GM13976 (cell line): ENCODE measurements at places on chromosomes 5 and 9.

GRCh38 chr9:94860678-94861588 is 134.4 kb downstream of the AOPEP start:
- DNase-seq = peak; percentile 78

DNA sequence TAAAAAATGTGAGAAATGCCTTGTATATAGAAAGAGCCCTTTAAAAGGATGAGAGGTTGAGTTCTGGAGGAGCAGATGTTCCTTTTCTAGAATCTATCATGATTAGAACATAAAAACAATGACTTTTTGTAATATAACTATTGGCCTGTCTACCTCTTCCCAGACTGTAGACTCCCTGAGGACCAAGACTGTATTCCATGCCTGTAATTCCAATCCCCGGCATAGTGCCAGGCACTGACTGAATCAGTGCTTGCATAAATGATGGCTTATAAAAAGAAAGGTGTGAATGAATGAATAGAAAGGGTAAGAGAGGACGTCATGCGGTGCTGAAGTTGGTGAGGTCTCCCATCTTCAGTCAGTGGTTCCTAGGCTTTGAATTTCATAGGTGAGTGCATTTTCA is 92.6 kb upstream of the GDNF start:
- no peak for DNase-seq

DNA sequence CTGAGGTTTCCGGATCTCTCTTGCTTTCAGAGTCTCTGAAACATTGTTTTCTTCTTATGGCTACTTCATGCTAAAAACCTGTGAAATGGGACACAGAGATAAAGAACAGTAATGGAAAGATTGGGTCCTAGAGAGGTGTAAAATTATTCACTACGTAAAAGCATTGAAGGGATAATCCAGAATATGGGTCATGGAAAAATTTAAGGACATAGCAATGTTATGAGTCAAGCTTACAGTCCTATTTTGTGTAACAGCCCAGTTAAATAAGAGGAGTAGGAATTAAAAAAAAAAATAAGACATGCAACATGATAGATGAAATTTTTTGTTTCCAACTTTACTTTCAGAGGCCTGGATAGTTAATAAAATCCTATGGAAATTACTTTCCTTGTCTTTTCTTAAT is 61.9 kb upstream of the ELL2 start:
- no peak for DNase-seq

GRCh38 chr5:137398154-137398553 is 101.0 kb downstream of the SPOCK1 start:
- no peak for DNase-seq

DNA sequence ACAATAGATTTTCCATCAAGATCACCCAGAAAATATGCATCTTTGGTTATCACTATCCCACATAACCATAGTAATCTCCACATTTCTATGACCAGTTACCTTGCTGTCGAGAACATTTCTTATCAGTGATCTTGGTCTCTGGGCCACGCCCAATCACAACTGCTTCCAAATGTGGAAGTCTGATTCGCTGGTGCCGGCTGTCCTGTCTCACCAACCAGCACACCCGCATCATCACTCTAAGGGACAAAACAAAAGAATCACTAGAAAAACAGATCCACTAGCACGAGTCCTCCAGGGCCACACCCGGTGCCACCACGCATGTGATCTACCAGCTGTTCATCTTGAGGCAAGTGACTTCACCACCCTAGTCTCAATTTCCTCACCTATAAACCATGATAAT is 11.8 kb downstream of the APTX start:
- DNase-seq = no peak

- DNase-seq = no peak
Observed at GRCh38 chr5:77267496-77267895, 57.0 kb downstream of the PDE8B start.

DNA sequence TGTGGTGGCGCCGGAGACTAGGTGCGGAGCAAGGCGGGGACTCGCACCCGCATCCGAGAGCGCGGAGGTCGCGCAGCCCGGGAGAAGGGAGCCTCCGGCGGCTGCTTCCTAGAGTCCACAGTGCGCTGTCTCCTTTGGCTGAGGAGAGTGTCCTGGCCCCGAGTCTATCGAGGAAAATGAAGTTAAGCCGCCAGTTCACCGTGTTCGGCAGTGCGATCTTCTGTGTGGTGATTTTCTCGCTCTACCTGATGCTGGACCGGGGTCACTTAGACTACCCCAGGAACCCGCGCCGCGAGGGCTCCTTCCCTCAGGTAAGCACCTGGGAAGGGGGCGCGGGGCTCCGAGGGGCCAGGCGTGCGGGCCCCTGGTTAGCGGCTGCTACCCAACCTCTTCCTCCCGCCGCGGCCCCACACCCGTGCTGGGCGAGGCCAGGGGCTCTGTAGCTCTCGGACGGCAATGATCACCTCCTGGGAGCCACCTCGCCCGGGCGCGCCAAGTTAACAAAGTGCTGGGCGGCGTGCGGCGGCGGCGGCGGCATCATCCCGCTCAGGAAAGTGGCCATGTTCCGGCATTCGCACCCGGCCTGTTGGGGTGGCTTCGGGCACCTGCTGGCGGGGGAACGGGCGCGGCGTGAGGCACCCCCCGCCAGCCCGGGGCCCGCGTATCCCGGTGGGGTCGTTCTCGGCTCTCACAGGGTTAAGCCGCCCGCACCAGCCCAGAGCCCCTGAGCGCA is 681 bp downstream of the MAN2A1 start:
- peak; percentile 43 for DNase-seq

DNA sequence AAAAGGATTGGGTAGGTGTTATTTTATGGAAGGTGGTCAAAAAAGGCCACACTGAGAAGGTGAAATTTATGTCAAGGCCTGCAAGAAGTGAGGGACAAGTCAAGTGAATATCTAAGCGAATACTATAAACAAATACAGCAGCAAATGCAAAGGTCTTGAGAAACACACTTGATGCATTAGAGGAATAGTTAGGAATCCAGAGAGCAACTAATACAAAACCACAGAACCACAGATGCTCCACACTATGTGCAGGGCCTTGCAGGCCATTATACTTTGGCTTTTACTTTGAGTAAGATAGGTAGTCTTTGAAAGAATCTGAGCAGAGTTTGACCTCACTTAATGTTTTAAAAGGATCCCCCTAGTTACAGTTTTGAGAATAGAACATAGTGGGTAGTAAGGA is 4.6 kb downstream of the ZNF622 start:
- no peak for DNase-seq

- DNase-seq = no peak
Observed at GRCh38 chr5:10374046-10375022, 20.8 kb downstream of the MARCHF6 start.

DNA sequence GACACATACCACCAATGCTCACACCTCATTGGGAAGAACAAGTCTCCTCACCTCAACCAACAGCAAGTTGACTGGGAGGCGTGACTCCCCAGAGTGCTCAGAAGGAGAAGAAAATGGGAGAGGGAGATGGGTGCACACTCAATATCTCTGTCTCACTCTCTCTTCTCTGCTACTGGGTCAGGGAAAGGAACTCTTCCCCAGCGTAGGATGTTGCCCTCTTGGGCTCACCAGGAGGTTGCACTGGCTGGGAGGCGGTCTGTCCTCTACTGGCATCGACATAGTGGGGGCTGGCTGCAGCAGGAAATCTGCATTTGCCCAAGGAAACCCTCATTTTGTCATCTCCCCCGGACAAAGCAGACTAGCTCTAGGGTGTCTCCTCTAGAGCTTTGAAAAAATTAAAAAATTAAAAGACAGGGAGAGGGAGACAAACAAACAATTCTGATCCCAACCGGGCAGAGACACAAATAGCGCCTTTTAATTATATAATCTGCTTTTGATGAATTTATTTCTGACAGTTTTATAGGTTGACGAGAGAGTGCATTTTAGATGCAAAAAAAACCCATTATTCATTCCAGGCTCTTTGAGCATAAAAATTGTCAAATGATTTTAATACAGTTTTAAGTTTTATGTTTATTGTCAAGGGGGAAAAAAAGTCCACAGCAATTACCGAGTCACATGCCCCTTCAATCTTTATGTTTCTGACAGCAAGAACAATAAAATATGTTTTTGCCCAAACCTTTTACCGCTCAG is 179.3 kb upstream of the MVB12B start:
- DNase-seq = no peak

GRCh38 chr5:110686270-110686669 is 40.2 kb downstream of the TMEM232 start:
- DNase-seq = no peak

- DNase-seq = no peak
Observed at GRCh38 chr9:127509955-127510299, 58.6 kb downstream of the LRSAM1 start.

- DNase-seq = no peak
Observed at GRCh38 chr9:98743818-98744611, 35.3 kb upstream of the GABBR2 start.
